ENCODE measurements at places on chromosomes 11 and 22.

GRCh38 chr22:29009148-29009547, 52.5 kb downstream of the C22orf31 start:
- no peak for DNase-seq

DNA sequence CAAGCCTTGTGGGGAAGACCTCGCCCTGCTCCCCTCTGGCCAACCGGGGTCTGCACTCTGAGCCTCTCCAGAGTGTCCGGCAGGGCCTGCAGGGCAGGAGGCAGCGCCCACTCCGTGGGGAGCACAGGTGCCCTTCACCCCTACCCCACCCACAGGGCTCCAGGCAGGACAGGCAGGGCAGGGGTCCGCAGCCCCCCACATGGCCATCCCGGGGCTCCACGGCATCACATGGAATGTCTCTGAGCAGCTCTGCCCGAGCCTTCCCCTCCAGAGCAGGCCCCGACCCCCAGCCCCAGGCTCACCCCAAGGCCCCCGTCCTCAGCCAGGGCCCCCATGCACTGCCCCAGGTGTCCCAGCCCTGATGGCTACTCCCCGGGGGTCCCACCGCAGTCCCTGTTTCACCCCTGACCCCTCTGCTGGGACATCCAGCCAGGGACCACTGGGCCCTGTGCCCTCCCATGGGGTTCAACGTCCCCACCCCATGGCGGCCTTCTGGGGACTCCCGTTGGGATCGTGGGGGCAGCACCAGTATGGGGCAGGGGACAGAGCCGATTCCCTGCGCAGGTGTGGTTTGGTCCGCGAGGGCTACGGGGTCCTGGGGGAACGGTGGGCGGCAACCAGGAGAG, 77.7 kb downstream of the BRD1 start:
- DNase-seq, result no peak

DNA sequence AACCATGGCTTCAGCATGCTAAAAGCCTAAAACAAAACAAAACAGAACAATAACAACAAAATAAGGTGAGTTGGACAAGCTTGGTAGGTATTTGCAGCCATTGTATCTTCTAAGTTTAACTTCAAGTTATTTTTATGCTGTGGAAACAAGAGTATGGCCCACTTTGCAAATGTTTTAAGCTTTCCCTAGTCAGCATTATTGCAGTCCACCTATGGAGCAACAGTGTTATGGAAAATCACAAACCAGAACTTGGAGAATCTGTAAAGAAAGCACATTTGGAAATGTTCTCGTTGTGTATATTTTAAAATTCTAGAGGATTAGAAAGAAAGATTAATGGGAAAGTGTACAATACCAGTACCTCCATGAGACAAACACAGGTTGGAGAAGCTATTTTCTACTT, 7.4 kb upstream of the SLC5A12 start:
- no peak for DNase-seq

GRCh38 chr11:61962213-61963015, 5.0 kb downstream of the FTH1 start:
- DNase-seq, result no peak

DNA sequence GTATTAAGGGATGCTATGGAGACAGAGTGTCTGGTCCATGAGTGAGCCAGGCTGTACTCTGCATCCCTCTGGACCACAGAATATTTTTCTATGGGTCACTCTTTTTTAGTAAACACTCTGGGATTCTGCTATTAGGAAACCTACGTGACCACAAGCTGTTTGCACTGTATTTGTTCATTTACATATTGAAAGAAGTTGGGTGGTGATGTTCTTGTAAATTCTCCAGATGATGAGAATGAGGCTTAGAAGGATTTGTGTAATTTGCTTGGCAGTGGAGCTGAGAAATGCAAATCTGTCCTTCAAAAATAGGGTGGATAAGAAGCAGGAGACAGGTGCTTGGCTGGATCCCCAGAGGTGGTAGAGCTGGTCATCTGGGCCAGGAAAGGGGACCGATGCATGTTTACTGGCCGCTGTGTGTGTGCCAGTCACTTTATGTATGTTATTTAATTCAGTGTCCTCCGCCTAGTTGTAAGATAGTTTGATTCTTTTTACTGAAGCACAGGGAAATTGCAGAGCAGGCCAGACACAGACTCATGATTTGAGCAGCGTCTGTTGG, 63.7 kb upstream of the HEPHL1 start:
- DNase-seq, result no peak

DNA sequence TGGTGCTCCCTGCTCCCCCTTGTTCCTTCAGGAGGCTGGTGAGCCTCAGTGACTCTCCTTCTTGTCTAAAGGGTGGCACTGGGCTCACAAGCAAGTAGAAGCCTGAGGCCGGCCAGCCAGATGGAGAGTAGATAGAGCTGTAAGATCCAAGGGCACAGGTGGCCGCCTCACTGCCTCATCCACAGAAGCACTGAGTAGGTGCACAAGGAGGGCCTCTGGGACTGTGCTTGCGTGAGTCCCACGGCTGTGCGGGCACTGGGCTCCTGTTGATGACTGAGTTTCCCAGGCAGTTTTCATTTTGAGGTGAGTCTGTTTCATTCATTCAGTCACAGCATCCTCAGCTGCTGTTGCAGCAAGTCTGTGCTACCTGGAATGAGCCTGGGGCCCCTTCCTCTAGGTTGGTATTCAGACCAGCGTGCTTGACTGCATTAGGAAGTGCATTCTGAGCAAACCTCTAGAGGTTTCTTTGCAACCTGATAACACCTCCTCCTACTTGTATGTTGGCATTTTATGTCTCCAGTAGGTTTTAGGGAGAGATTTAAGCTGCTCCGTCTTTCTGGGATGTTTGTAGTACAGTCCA, 184.0 kb downstream of the TBC1D22A start:
- no peak for DNase-seq

DNA sequence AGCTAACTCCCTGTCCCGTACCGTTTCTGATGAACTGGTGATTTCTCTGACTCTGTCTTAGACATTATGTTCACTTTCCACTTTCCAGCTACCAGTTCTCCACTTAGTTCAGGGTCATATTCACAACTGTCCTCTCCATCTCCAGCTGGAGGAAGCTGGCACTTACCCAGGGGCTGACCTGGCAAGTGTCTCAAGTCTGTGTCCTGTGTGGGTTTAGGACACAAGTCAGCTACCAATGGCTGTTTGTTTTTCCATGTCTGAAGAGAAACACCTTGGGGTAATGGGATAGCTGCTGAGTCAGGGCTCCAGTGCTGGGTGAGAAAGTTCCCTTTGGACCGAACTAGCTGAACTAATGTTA, 134.4 kb downstream of the CSNK2A3 start:
- DNase-seq, result no peak

DNA sequence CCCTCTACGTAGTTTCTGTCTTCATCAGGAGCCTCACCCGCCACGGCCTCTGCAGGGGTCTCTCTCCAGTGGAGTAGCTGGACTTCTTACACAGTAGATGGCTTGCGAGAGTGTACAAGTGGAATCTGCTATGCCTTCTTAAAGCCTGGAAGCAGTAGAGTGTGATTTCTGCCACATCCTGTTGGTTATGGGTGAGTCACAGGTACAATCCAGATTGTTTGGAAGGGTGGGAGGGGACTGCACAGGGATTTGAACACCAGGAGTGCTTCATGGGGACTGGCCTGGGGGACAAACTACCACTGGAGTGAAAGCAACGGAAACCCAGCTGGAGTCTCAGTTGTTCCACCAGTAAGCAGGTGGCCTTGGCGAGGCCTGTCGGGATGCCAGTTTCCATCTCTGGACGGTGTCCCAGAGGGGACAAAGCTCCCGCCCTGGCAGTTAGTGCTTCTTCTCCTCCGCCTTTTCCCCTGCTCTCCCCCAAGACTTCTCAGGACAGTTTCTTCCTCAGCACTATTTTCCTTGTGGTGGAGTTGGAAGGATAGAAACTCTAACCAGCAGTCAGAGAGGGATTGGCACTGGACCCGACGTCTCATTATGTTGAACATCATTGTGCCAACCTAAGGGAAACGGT, 85.0 kb upstream of the RCN1 start:
- no peak for DNase-seq

Measured in NCI-H187 (cell line).